ENCODE measurements at places on chromosomes 5 and 9. TPM values are rescaled to one million over a fixed set of nuclear protein-coding genes. Genes with fewer than 3 reads are reported as not detected.

Gene FAM163B
- not detected for total RNA-seq

Gene TMEM161B
- total RNA-seq, result 16.9 TPM

Gene ESM1
- not detected for total RNA-seq

Gene CCNI2
- not detected for total RNA-seq

Gene LRRC19
- total RNA-seq, result not detected

Gene FOXD4L4
- 0.16 TPM for total RNA-seq

Gene TGFBI
- total RNA-seq, result 4.6 TPM

Gene BTNL8
- total RNA-seq, result not detected

Gene ARID3C
- not detected for total RNA-seq

Gene TMEM252
- not detected for total RNA-seq

Gene DDX31
- 24.3 TPM for total RNA-seq

DNA sequence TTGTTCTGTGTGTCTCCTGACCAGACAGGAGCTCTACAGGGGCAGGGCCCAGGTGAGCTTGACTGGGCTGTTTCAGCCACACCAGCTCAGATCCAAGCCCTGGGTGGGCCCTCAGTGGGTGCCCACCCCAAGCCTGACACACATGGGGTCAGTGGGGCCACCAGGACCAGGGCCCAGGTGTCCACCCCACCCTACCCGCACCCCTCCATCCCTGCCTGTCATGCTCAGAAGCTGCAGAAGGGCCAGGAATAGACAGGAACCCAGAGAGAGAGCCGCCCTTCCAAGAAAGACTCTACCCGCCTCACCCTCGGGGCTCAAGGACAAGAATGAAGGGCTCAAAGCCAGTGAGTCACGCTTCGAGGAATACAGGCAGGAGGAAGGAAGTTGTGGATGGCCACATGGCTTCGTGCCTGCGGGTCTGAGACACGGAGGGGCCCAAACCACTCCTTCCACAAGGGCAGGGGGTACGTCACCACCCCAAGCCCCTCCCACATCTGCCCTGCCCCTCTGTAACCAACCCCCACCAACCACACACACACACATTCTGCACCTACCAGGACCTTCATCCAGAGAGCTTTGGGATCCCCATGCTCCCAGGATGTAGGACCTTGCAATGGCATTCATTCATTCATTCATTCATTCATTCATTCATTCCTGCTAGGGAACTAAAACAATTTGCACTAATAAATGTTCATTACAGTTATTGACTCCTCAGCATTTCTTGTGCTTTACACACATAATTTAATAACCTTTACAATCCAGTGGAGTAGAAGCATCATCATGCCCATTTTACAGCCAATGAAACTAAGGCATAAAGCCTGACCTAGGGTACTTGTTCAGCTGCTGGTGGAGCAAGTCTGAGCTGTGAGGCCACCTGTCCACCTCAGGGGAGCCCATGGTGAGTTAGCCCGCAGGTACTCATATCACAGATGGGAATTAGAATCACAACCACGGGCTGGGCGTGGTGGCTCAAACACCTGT lies 55.9 kb upstream of the STXBP1 start:
- H3K27ac ChIP-seq, result peak overlapping the region; percentile 37
- H3K4me3 ChIP-seq, result peak overlapping the region; percentile 77
- no peaks in the 10 kb centered on the region for H3K27me3 ChIP-seq
- H3K36me3 ChIP-seq, result no peaks in the 10 kb centered on the region

DNA sequence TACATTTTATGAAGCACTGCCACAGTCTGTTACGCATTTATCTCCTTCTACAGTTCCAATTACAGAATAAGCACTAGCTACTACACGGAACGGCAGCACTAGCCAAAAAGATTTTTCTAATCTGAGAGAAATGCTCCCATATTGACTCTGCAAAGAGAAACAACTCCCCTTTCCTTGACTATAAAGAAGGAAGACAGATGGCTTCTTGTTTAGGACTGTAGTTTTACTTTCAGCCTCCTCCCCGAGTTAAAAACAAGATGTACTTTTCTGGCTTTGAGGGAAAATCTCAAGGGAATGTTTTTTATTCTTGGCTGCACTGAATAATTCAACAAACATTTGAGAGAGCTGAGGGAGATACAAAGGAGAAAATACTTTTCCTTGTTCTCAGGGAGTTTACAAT lies 1.9 kb upstream of the SLC44A1 start:
- no peak overlapping the region for H3K27ac ChIP-seq
- peak overlapping the region; percentile 73 for H3K4me3 ChIP-seq
- peaks cover 6% of the 10 kb centered on the region for H3K4me1 ChIP-seq
- no peak for DNase-seq

GRCh38 chr5:38831117-38831516 lies 14.7 kb upstream of the OSMR start:
- no peaks in the 10 kb centered on the region for H3K36me3 ChIP-seq
- no peak for DNase-seq
- H3K27me3 ChIP-seq, result no peaks in the 10 kb centered on the region
- H3K27ac ChIP-seq, result no peak overlapping the region
- no peak overlapping the region for H3K4me3 ChIP-seq

DNA sequence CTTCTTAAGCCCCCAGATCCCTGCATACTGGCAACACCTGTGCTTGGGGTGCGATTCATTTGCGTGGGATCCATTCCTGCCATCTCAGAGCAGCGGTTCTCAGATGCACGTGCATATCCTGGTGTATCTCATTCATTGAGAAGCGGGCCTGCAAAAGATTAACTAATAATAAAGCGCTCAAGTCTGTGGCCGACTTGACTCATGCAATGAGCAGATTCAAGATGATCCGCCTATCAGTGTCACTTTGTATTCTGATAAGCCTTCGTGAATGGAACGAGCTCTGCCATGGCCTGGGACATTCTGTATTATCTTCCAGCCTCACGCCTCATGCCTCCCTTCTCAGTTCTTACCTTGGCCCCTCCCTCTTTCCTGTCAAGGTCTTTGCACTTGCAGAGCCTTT lies 22.3 kb downstream of the C1QTNF2 start:
- H3K4me3 ChIP-seq, result no peak overlapping the region
- no peak overlapping the region for H3K27ac ChIP-seq

GRCh38 chr5:96067894-96068614 lies 106.4 kb upstream of the ELL2 start:
- no peaks in the 10 kb centered on the region for H3K36me3 ChIP-seq
- peak overlapping the region; percentile 52 for H3K27ac ChIP-seq
- no peak for DNase-seq
- peaks cover 20% of the 10 kb centered on the region for H3K4me1 ChIP-seq

DNA sequence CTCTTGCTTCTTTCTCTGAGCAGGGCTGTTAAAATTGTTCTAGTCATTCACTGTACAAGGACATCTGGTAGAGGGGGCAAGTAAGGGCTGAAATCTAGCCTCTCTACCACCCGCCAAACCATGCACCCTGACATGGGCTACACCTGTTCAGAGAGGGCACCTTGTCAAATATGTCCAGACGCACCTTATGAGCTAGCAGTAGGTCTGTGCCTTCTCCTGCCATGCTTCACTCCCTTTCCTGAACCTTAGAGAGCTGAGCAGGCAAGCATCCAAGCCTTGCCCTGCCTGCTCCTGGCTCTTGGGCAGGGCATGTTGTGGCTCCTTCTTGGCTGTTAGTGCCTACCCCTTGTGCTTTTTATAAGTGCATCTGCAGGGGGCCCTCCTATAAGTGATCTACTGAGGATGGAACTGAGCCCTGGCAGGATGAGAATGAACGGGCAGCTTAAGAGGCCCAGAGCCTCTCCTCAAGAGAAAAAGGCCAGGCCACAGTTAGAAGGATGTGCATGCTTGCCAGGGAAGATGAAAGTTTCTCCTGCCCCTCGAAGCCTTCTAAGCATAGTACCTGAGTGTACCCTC lies 3.8 kb upstream of the NEUROG1 start:
- H3K4me1 ChIP-seq, result peaks cover 25% of the 10 kb centered on the region
- DNase-seq, result no peak
- no peak overlapping the region for H3K4me3 ChIP-seq
- H3K36me3 ChIP-seq, result peaks cover 5% of the 10 kb centered on the region
- peaks cover 99% of the 10 kb centered on the region for H3K27me3 ChIP-seq

- H3K4me1 ChIP-seq, result peaks cover 41% of the 10 kb centered on the region
- H3K27ac ChIP-seq, result peak overlapping the region; percentile 62
- no peak overlapping the region for H3K4me3 ChIP-seq
- H3K27me3 ChIP-seq, result no peaks in the 10 kb centered on the region
Measured at GRCh38 chr9:134546246-134546731, 95.3 kb upstream of the COL5A1 start.

- DNase-seq, result no peak
- no peak overlapping the region for H3K4me3 ChIP-seq
- H3K27me3 ChIP-seq, result no peaks in the 10 kb centered on the region
- no peak overlapping the region for H3K27ac ChIP-seq
- H3K36me3 ChIP-seq, result peaks cover 4% of the 10 kb centered on the region
- H3K4me1 ChIP-seq, result peaks cover 25% of the 10 kb centered on the region
Measured at GRCh38 chr9:83698976-83699585, 8.7 kb downstream of the UBQLN1 start.

- peaks cover 4% of the 10 kb centered on the region for H3K27me3 ChIP-seq
- H3K4me1 ChIP-seq, result no peaks in the 10 kb centered on the region
- no peak for DNase-seq
- H3K27ac ChIP-seq, result no peak overlapping the region
- H3K4me3 ChIP-seq, result no peak overlapping the region
Measured at GRCh38 chr5:169248996-169249395, 51.9 kb downstream of the SLIT3 start.

Data from neural crest cell (in vitro differentiated cells).